CD8-positive, alpha-beta T cell (primary cell): ENCODE measurements at places on chromosomes 12 and 14.

- no peak for DNase-seq
Observed at GRCh38 chr12:108589840-108590229, 8.0 kb downstream of the TMEM119 start.

GRCh38 chr12:115323223-115323905 lies 639.4 kb upstream of the TBX3 start:
- DNase-seq = no peak

GRCh38 chr12:50517421-50518048 lies 12.8 kb downstream of the DIP2B start:
- DNase-seq = no peak

GRCh38 chr12:75578546-75578945 lies 67.1 kb upstream of the KRR1 start:
- no peak for DNase-seq

- DNase-seq = no peak
Observed at GRCh38 chr14:54681811-54682261, 114.9 kb downstream of the SAMD4A start.

GRCh38 chr12:92482599-92482998 lies 220.2 kb upstream of the PLEKHG7 start:
- no peak for DNase-seq

- no peak for DNase-seq
Observed at GRCh38 chr14:61106959-61107641, 126.1 kb downstream of the SLC38A6 start.

DNA sequence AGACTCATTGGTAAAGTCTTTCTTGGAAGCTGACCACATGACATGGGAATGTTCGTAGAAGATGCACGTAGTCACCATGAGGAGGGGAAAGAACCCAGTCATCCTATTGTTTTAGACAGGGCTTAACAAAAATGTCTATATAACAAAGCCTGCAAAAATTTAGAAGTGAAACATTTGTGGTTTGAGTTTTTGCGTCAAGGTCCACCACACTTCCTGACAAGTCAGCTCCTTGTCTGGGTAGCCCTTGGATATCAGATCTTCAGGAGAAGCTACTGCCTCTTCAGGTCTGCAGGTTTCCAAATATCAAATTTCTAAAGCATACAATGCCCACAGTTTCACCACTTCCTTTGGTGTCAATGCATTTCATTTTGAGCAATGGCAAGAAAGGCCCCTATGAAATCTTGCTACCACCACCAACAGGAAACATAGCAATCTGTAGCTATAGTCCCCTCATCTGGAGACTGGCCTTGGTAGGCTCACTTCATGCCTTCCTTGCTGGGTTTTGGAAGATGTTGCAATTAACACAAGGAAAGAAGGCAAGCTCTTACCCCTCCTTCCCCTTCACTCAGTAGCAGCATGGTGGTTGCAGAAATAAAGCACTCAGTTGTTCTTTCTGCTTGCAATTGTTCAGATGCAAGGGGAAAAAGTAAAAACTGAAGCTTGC lies 235.2 kb downstream of the PCNX1 start:
- peak; percentile 42 for DNase-seq

DNA sequence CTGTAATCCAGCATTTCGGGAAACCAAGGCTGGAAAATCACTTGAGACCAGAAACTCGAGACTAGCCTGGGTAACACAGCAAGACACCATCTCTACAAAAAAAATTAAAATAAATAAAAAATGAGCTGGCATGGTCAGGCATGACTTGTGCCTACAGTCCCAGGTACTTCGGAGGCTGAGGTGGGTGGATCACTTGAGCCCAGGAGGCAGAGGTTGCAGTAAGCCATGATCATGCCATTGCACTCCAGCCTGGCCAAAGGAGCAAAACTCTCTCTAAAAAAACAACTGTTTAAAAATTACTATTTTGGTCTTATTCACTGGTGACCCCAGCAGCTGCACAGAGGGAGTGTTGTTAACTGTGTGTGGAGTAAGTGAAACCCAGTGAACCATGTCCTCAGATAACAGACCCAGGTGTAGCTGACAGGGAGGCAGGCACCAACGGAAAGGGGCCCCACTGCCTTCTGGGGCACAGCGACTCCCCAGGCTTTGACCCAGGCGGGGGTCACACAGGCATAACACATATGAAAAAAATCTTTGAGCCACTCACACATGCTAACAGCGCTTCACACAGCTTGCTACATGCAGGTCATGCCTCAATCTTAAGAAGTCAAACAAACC lies 12.1 kb downstream of the DDX54 start:
- DNase-seq = no peak

DNA sequence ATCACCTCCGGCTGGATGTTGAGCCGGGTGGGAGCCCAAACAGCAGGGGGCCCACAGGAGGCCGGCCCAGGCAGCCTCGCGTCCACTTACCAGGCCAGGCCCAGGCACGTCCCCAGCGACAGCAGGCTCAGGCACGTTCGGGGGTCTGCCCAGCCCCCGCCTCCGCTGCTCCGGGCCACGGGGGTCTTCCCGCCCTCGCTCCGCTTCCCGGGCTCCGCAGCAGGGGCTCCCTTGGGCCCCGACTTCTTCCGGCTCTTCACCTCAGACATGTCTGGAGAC lies 216 bp downstream of the IKBIP start:
- no peak for DNase-seq

DNA sequence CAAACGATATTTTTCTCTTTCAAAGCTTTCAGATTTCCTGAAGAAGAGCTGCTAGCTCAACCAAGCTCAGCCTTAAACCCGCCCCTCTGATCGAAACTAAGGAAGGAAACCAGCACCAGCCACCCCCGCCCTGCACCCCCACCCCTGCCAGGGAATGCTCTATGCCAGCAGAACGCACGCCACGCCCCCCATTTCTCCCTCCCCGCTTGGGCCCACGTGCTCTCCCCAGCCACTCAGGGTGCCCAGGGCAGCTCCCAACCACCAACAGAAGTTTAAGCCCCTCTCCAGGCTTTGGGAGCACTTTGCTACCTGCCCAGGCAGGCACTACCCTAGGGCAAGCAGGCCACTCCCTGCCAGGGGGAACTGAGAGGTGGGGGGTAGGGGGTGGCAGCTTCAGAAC lies 18.8 kb upstream of the KRT78 start:
- DNase-seq = no peak
